ENCODE measurements at places on chromosomes 2 and 18. TPM values are rescaled to one million over a fixed set of nuclear protein-coding genes. Genes with fewer than 3 reads are reported as not detected.
A peak's percentile ranks its signal among the peaks of the same experiment; 100 is the strongest.

The RNU2-63P gene
- not detected for total RNA-seq

The NOSTRIN gene
- 192 TPM for total RNA-seq

The GPAT2 gene
- total RNA-seq: 5.3 TPM

The TOGARAM2 gene
- total RNA-seq: not detected

The KLHL41 gene
- total RNA-seq: 4.4 TPM

The CMPK2 gene
- 6.7 TPM for total RNA-seq

The DNER gene
- 3.6 TPM for total RNA-seq

The ATIC gene
- 28.1 TPM for total RNA-seq

The UPP2 gene
- total RNA-seq: not detected

The FBLN7 gene
- 11.8 TPM for total RNA-seq

The NLRC4 gene
- total RNA-seq: 0.88 TPM

The TGOLN2 gene
- total RNA-seq: 106 TPM

The RBBP8 gene
- 43.5 TPM for total RNA-seq

The DAPL1 gene
- not detected for total RNA-seq

The ESPNL gene
- 7.7 TPM for total RNA-seq

DNA sequence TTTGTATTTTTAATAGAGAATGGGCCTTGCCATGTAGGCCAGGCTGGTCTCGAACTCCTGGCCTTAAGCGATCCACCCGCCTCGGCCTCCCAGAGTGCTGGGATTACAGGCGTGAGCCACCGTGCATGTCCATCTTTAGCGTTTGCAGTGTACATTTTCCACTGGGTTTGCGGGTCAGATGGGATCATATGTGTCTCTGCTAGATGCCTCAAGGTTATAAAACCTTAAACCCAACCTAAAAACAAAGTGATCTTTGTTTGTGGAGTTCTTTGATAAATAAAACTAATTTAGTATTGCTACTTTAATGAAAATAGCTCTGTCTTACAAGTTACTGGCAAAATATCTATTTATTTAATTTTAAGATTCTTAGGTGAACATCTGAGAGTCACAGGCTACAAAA lies 13.1 kb upstream of the ALPG start:
- no peak for DNase-seq

DNA sequence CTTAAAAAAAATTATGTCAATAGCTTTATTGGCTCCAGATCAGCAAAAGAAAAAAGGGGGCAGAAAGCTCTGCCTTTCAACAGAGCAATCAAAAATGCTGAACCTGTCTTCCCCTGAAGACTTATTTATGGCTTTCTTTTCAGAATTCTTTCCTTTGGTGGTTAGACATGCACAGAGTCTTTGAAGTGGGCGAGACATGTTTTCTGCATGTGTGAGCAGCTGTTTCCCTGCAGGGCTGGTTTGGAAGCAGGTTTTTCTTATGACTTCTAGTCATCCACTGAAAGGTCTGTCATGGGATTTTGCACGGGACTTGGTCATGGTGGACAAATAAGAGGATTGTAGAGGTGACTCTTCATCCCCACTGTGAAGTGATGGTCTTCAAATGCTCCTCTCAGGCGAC lies 160.3 kb downstream of the VAPA start:
- no peak for DNase-seq

GRCh38 chr2:101546376-101547058 lies 71.6 kb upstream of the RFX8 start:
- DNase-seq: no peak

GRCh38 chr2:932320-933115 lies 18.1 kb upstream of the SNTG2 start:
- DNase-seq: no peak

DNA sequence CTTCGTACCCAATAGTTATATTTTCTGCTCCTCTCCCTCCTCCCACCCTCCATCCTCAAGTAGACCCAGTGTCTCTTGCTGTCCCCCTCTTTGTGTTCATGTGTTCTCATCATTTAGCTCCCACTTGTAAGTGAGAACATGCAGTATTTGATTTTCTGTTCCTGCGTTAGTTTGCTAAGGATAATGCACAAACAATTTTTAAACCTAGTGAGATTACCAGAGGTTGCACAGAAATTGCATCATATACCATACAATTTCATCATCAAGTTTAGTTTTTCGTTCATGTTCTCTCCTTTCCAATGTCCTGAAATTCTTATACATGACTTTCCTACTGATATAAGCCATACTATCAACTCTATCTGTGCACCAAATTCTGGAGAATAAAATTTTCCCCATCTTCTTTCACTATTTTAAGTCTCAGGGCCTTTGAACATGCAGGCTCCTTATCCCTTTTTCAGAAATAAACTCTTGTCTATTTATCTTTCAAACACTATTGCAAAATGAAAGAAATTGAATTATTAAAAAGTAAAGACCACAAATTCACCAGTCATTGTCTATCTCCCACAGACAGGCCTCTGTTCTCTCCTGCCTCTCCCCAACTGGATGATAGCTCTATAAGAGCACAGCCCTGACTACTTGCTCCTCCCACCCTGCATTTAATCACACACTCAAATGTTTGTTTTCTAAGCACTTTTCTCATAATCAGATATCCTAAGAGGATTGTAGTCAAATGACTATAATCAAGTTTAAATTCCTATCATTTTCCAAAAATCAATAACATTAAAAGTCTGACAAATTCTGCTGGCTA lies 27.2 kb upstream of the B4GALT6 start:
- DNase-seq: no peak

DNA sequence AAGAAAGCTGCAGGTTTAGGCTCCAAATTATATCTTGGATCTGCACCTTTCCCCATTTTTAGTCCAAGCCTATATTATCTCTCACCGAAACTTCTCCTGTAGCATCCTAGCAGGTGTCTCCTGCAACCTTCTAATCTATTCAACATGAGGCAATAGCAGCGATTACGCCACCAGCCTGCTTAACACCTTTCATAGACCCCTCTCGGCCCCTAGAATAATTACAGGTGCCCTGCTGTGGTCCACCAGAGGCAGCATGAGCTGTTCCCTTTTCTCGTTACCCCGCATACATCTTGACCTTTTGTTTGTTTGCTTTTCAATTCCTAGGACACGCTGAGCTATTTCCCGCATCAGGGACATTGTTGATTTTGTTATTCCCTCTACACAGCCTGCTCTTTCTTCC lies 361.9 kb downstream of the CYRIA start:
- no peak for DNase-seq

DNA sequence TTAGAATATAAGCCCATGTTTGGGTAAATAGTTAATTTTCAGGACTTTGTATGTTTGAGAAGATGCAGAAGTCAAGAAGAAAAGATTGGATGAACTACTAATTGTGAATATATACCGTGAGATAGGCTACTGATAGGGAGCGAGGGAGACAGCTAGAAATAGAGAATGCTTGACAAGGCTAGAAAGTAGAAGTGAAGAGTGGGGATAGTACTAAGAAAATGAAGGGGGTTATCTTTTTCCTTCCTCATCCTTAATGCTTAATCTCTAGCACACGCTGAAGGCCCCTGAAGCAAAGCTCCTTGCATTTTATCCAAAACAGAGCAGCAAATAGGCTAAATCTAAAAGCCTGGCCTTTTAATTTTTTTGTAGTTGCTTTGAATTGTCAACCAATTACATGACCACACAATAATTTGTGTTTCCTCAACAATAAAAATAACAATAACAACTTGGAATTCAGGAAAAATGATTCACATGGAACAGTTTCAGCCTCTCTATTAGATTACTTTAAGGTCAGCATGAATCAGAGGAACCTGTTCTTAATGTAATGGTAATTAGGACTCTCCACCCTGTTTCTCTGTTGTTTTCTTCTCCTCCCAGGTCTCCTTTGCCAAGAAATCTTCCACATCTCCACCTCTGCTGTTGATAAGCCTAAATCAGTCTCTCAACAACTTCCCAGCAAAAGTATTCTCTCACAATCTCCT lies 1071.3 kb upstream of the ZEB2 start:
- DNase-seq: no peak

GRCh38 chr2:235324324-235324723 lies 169.5 kb upstream of the AGAP1 start:
- no peak for DNase-seq

- DNase-seq: no peak
Observed at GRCh38 chr2:53848062-53848461, 11.7 kb downstream of the GPR75 start.

GRCh38 chr2:70643715-70644114 lies 90.1 kb upstream of the TGFA start:
- no peak for DNase-seq

GRCh38 chr18:58539659-58540380 lies 89.1 kb downstream of the ALPK2 start:
- DNase-seq: no peak

GRCh38 chr2:112201696-112202430 lies 53.0 kb downstream of the ZC3H8 start:
- DNase-seq: no peak

DNA sequence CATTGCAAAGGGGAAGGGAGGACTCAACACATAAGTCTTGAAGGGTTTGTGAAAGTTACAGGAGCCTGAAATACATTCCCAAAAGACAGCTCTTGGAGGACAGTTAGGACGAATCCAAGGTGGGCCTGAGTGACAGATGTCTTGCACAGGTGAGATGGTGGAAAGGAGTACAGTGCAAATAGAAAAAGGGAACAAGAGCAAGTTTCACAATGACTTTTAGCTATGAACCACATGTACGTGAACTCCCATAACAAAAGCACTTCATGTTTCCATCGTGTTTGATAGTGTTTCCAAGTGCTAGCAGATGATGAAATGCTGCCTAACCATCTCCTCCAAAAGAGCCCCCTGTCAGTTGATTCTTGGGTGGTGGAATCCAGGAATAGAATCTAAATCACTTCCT lies 1.8 kb downstream of the IL18RAP start:
- no peak for DNase-seq

DNA sequence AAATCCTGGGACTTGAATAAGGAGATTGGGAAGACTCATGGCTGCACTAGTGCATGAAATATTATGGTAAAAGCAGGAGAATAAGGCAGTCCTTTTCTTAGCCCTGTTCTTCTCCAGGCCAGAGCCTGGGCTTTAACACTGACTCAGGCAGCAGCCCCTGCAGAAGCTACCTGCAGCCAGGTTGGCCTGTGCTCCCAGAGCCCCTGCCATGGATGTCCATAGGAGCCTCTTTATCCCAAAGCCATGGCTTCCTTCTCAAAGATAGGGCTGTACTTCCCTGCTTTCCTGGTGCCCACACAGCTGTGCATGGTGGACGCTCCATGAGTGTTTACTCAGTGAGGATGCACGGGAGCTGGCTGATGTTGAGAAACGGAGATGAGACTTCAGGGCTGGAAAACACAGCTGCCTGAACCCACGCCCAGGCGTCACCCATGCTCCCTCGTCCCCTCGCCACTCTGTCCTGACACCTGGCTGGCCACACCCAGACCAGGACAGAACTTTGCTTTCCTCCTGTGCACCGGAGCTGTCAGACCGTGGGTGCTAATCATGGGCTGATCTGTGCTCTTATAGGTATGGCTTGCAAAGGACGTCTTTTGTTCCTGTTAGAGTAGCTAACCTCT lies 135.5 kb downstream of the GLI2 start:
- no peak for DNase-seq

DNA sequence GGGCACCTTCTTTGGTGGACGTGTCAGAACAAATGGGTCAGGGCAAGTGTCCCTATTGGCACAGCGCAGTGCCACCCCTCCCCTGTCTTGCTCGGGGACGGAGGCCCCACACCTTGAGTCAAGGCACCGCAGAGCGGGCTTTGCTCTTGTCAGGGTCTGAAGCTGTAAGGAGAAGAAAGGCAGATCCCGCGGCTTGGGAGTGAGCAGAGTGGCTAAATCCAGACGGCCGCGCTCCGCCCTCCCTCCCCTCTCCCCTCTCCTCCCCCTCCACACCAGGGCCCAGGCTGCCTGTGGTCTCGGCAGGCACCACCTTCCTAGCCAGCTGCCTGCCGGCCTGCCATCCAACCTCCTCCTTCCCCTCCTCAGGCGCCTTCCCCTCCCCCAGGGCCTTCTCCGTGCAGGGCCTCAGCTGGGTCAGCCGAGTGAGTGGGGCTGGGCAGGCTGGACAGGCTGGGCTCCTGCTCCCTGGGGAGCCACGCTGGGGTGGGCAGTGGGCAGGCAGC lies 25.8 kb downstream of the SPEG start:
- DNase-seq: peak; percentile 91

DNA sequence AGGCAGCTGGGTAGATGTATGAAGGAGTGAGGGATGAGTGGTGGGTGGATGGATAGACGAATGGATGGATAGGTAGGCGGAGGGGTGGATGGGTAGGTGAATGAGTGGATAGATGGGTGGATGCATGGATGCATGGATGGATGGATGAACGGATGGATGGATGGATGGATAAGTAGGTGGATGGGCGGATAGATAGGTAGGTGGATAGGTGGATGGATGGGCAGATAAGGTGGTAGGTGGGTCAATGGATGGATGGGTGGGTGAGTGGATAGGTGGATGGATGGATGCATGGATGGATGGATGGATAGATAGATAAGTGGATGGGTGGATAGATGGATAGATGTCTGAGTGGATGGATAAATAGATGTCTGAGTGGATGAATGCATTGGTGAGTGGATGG lies 30.1 kb downstream of the MLPH start:
- no peak for DNase-seq

- no peak for DNase-seq
Observed at GRCh38 chr2:10345813-10346212, 43.1 kb downstream of the HPCAL1 start.

DNA sequence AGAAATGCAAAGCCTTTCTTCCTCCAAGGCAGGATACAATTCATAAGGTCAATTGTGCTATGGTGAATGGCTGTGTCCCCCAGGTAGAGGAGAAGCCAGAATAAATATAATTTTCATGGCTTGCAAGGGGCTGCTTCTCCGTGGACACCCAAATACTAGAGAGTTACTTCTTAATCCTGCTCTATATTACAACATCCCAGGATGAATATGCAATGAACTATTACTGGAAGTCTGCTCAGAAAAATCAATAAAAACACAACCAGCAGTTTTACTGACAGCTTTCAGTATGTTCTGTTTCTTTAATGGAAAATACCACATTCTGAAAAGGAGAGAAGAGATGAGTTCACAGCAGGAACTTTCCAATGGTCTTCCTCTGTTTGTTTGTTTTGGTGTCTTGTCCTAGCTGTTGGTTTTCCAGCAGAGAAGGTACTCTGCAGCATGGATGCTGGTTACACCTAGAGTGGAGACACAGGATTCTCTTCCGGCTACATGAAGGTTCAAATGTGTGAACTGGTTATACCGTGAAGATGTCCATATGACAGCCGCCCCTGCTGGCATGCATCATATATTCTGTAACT lies 213.0 kb downstream of the PID1 start:
- no peak for DNase-seq

- no peak for DNase-seq
Observed at GRCh38 chr18:34807106-34807796, 97.2 kb downstream of the DTNA start.

GRCh38 chr2:132424526-132425121 lies 8.0 kb downstream of the GPR39 start:
- DNase-seq: no peak

- DNase-seq: no peak
Observed at GRCh38 chr2:186308347-186308746, 177.7 kb upstream of the ZC3H15 start.

- no peak for DNase-seq
Observed at GRCh38 chr18:61955644-61956043, 62.8 kb upstream of the RNF152 start.

DNA sequence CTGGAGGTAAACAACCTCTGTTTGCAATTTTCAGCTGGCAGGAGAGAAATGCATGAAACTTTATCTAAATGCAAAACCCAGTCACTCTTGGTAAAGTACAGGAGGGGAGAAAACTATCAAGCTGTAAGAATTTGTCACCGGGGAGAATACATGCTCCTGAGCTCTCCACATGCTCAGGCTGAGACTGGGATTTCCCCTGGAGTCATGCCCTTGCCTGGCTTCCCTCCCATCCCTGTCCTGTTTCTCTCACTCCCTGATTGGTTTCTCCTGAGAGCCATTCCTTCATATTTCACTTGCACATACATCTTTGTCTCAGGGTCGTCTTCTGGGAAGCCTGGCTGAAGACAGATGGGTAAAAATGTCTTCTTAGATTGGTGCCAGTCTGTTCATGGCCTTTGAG lies 52.9 kb upstream of the SPATS2L start:
- DNase-seq: no peak

Data from uterus (tissue), 4 donors.